OCI-LY7 (cell line): ENCODE measurements at places on chromosomes 3 and 15. TPM values are rescaled to one million over a fixed set of nuclear protein-coding genes. Genes with fewer than 3 reads are reported as not detected.

FAM81A gene
- 37.4 and 40.3 TPM in 2 replicates for total RNA-seq

CCDC33 gene
- not detected in 2 replicates for total RNA-seq

ST6GAL1 gene
- total RNA-seq = 373 and 375 TPM in 2 replicates

KCNMB2 gene
- not detected in 2 replicates for total RNA-seq

ITIH3 gene
- not detected in 2 replicates for total RNA-seq

P2RY1 gene
- not detected in 2 replicates for total RNA-seq

TGM5 gene
- total RNA-seq = not detected in 2 replicates

ZNF662 gene
- not detected in 2 replicates for total RNA-seq

CLSTN2 gene
- total RNA-seq = not detected in 2 replicates

WDR76 gene
- total RNA-seq = 170 and 186 TPM in 2 replicates

SNX22 gene
- 61.6 and 68.8 TPM in 2 replicates for total RNA-seq

NUDT16 gene
- total RNA-seq = 12.5 and 14.0 TPM in 2 replicates

UBA3 gene
- 70.2 and 70.8 TPM in 2 replicates for total RNA-seq

TRPM1 gene
- total RNA-seq = not detected in 2 replicates

IL20RB gene
- total RNA-seq = 2.4 and 3.1 TPM in 2 replicates

ACSBG1 gene
- 0.30 and 0.52 TPM in 2 replicates for total RNA-seq

ENTPD3 gene
- not detected in 2 replicates for total RNA-seq

FETUB gene
- not detected in 2 replicates for total RNA-seq

LRRFIP2 gene
- total RNA-seq = 37.3 and 44.4 TPM in 2 replicates

ANKDD1A gene
- 3.1 and 5.1 TPM in 2 replicates for total RNA-seq

BCHE gene
- total RNA-seq = not detected in 2 replicates

DUOXA2 gene
- not detected in 2 replicates for total RNA-seq

CACNA1D gene
- total RNA-seq = 0.42 TPM in 1 of 2 replicates, not detected in the other

TSPAN3 gene
- total RNA-seq = 42.5 and 47.2 TPM in 2 replicates
